ENCODE measurements at places on chromosomes 7 and 10.

DNA sequence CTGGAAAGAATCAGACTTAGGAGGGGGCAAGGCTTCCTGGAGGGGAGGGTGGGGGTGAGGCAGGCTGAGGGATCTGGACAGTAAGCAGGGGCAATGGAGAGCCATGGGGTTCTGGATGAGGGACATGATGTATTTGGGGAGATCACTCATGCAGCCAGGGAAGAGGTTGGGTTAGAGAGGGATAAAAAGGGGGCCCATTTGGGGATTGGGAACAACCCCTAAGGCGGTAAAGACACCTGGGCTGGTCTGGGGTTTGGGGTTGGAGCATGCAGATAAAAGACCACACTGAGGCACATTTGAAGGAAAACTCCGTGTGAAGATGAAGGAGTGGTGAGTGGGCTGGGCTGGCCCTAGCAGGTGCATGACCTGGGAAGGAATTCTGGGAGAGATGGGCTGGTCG lies 30.8 kb downstream of the HIF1AN start:
- DNase-seq: no peak

DNA sequence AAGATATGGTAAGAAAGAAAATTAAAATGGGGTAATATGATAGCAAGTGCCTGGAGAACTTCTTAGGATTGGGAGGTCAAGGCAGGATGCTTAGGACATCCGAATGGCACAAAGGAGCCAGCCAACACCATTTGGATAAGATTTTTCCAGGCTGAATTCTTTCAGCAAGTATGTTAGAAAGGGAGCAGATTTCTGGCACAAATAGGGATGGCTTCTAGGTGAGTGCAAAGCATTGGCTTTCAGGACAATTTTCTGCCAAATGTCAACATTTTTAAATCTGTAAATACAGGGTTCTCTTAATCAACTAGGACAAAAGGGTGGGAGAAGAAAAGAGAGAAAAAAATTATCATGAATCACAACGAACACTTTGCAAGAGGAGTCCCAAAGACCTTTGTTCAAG lies 409.1 kb downstream of the GPAM start:
- DNase-seq: no peak

DNA sequence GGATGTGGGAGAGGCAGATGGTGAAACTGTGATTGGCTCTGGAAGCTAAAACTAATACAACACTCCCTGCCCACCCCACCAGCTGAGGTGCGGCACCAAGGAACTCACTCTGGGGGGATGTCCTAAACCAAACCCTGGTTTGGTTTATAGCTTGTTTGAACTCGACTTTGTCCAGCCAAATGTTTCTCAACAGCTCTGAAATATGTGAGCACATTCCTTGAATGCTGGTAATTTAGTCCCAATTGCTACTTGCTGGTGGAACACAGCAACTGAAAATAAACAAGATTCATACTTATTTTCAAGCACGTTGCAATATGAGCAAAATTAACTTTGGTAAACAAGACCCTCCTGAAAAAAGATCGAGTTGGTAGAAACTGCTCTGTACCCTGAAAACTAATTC lies 39.7 kb upstream of the CARD11 start:
- no peak for DNase-seq

- DNase-seq: no peak
Observed at GRCh38 chr7:32536016-32536415, 40.7 kb downstream of the AVL9 start.

GRCh38 chr10:103800789-103801540 lies 54.4 kb downstream of the SH3PXD2A start:
- DNase-seq: peak; percentile 17

DNA sequence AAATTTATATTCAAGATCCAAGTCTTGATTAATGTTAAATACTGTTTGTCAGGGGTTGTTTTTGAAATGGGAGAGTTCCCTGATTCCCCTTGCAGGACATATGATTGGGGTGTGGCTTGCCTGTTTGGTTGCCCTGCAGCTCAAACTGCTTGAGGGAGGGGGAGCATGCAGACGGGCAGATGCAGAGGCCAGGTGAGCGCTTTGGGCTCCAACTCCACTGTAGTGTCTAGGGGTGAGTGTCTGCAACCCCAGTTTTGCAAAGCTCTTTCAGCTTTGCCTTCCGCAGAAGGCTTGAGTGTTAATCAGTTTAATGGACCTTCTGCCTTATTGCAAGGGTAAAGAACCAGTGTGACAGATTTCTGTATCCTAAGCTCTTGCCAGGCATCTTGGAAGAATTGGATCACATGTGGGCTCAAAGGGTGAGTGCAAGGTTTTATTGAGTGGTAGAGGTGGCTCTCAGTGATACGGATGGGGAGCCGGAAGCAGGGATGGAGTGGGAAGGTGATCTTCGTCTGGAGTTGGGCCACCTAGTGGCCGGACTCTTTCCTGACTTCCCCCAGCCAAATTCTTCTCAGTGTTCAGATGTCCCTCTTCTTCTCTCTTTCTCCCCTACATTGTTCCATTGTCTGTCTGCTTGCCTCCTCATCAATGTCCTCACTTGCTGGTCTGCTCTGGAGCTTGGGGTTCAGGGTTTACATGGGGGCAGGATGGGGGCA lies 479.7 kb downstream of the ATRNL1 start:
- DNase-seq: no peak

- DNase-seq: no peak
Observed at GRCh38 chr10:16891375-16892313, 74.4 kb upstream of the RSU1 start.

- DNase-seq: no peak
Observed at GRCh38 chr10:124362568-124362967, 56.2 kb downstream of the OAT start.

GRCh38 chr10:43234471-43235041 lies 32.3 kb downstream of the RASGEF1A start:
- DNase-seq: no peak

DNA sequence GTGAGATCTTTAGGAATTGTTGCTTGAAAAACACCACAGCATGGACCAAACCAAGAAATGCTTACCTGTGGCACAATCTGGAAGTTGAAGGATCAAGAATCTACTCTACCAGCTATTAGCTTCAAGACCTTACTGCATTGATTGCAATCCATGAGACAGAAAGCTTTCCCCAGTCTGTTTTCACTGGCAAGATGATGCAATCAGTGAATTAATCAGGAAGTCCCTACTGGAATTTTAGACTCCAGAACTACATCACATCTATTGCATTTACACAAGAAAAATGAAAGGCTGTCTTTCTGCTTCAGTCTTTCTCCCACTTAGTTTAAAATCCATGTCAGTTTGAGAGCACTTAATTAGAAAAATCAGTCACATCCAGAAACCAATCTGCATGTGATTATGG lies 191.7 kb downstream of the TFEC start:
- no peak for DNase-seq

- no peak for DNase-seq
Observed at GRCh38 chr10:124971276-124971675, 29.4 kb downstream of the ZRANB1 start.

DNA sequence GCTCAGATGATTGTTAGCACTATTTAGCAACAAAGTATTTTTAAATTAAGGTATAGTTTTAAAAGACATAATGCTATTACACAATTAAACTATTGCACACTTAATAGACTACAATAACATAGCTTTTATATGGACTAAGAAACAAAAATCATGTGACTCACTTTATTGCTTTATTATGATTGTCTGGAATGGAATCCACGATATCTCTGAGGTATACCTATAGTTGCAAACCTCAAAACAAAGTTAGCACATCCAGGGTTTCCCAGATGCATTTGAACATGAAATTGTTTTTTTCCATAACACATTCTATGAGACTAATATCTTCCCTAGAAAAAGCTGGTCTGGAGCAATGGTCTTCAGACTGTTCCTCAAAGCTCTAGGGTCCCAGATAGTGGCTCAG lies 18.3 kb upstream of the RPEL1 start:
- DNase-seq: no peak

DNA sequence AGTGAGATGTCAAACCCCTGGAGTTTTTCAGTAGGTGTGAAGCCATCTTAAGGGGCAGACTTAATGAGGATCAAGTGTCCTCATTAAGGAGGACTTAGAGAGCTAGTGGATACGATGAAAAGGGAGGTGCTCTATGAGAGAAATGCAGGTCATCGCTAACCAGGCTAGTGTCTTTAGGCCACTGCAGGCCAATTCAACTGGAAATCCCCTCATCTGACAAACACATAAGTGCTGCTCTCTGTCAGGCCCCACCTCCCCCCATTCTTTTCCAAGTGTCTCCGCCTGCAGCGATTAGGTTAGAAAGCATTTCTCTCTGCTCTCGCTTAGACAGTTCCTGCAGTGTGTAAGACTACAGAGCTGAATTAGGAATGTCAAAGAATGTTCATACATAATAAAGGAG lies 33.7 kb downstream of the RBM28 start:
- no peak for DNase-seq

DNA sequence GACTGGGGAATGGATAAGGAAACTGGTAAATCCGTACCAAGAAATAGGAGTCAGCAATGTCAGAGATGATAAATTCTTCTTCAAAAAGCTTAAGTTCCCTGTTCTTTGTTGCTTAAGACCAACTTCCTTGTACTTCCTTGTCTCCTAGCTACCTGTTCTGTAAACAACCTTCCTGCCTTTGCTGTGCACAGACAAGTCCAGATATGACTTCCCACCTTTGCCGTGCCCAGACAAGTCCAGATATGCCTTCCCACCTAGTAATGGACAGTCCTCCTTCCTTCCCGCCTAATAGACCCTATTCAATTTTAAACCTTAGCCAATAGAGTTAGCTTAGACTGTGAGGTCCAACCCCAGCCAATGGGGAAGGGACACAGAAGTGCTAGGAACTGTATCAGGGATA lies 2.5 kb upstream of the ZNF33A start:
- no peak for DNase-seq

GRCh38 chr7:131090188-131090587 lies 237.5 kb upstream of the MKLN1 start:
- DNase-seq: no peak

DNA sequence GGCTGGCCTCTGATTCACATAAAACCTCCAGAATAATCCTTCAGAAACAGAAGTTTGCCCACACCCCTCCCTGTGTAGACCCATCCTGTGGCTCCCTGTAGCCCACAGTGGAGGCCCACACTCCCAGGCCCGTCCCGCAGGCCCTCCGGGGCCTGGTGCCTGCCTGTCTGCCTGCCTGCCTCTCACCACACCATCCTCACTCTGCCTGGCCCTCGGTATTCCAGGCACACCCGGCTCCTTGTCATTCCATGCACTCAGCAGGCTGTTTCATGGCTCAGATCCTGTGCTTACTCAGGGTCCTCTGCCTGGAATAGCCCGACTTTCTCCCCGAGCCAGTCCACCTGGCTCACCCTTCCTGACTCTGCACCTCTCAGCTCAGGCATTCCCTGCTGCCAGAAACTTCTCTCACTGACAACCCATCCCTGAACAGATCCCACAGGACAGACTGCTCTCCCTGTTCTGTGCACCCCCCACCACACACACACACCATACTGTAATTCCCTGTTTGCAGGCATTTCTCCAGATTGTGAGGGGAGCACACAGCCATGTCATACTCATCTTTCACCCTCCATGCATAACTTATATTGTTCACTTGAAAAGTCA lies 498.0 kb upstream of the ZMIZ1 start:
- no peak for DNase-seq

- DNase-seq: no peak
Observed at GRCh38 chr10:83848677-83849076, 290.6 kb upstream of the GHITM start.

DNA sequence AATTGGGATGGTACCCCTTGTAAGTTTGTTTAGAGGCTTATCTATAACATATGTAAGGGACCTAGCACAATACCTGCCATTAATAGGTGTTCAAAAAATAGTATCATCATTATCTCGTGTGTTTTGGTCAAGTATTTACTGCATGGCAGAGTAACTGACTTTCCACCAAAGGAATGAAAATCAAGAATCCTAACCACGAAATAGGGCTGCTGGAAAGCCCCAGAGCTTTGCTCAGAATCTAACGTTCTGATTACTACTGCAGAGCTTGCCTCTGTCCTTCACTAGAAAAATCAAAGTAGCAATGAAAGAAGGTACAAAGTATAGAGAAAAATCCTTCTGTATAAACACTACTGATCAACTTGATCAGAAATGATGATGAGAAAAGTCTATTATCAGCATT lies 34.9 kb downstream of the DCLRE1C start:
- DNase-seq: no peak

DNA sequence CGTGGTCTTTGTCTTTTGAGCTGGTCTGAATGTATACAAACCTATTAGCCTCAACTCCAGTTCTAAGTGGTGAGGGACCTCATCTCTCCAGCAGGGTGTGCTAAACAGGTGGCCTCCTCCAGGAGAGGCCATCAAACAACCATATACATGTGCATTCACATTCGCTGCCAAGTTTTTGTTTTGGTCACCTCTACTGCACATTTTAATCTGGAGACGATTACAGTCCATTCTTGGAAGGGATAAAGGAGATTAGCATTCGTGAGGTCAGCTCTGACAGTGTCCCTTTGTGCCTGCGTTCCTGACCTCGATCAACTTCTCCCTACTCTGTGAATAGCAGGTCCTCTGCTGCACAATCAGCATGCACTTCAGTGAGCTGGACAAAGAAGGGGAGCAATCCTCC lies 60.8 kb downstream of the RHOBTB1 start:
- DNase-seq: no peak
